Fibroblast of the aortic adventitia (primary cell): ENCODE measurements at places on chromosomes 7 and 10. TPM values are rescaled to one million over a fixed set of nuclear protein-coding genes. Genes with fewer than 3 reads are reported as not detected.

GRCh38 chr10:80410578-80411145 lies 2.3 kb downstream of the PRXL2A start:
- no peak for DNase-seq

GRCh38 chr7:142513178-142513955 lies 235.9 kb upstream of the PRSS1 start:
- no peak for DNase-seq

- no peak for DNase-seq
Measured at GRCh38 chr7:9189703-9190102, 756.3 kb downstream of the NXPH1 start.

DNA sequence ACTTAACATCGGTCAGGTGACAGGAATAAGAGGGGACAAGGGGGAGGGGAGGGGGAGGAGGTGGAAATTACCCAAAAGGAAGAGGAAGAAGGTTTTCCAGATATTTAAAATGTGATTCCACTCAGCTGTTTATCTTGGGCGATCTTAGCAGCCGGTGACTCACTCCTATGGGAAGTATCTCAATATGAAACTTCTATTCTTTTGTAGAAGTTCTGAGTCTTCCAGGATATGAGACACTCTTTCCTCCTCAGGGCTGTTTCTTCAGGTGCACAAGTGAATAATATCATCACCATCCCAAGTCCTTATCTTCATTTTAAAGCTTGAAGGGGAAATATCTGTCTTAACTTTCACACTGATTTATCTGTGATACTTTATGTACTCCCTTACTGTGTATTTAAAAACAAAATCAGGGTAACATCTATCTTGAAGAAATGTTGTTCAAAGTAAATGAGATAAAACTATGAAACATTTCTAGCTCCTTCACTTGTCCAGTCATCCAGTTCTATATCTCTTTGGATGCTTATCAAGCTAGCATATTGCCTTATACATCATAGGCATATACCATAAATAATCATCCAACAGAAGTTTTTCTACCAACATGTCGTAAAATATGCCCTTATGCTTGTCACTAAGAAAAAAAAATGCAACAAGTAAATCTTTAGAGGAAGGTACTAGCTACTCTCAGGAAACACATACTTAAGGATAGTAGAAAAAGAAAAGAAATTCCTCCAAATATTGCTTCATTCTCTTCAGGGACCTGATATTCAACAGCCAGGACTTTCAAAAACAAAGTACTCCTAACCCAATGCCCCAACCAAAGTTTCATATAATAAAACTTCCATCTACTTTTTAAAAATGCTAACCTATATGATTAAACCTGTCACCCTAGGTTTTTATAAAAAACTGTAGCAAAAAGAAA lies 13.7 kb downstream of the DOCK4 start:
- DNase-seq, result peak; percentile 68

DNA sequence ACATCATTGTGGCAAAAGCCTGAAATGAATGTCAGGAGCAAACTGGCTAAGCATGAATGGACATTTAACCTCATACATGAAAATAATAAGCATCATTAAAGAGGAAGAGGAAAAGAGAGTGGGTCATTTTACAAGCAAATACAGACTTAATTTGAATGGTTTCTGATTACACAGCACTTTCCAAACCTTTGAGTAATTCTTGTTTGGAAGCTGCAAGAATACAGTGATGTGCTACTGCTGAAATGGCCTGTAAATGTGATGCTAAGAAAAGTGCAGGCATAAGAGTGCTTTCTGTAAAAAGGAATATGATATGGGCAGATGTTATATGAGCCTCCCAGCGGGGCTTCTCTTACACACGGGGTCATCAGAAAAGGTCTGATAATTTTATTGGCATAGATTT lies 30.2 kb downstream of the TAS2R16 start:
- DNase-seq, result no peak

- no peak for DNase-seq
Measured at GRCh38 chr7:150852371-150852905, at the start of gene AOC1. Gene AOC1, plus strand, starts transcription at chr7:150852517. Its CDS starts 3,954 bp downstream, at chr7:150856471.

GRCh38 chr10:75779276-75779675 lies 347.9 kb downstream of the LRMDA start:
- peak; percentile 17 for DNase-seq

- DNase-seq, result no peak
Measured at GRCh38 chr10:101164020-101164419, 32.9 kb downstream of the TLX1 start.

DNA sequence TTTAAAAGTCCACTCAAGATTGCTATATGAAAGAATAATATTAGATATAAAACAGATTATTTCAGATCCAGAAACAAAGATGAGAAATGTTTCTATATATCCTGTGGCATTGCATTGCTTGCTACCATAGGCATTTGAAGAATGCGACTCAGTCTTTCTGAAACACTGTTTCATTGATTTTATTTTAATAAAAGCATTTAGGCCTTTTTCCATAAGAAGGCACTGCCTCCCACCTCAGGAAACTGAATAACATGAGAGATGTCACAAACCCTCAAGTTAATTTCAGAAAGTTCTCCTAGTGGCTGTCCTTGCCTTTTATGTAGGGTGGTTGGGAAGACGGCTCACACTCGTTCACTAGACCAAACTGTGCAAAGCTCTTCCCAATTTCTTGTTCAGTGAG lies 23.3 kb downstream of the PRPS1L1 start:
- DNase-seq, result peak; percentile 10

GRCh38 chr7:76280408-76280807 lies 22.1 kb upstream of the HSPB1 start:
- no peak for DNase-seq

DNA sequence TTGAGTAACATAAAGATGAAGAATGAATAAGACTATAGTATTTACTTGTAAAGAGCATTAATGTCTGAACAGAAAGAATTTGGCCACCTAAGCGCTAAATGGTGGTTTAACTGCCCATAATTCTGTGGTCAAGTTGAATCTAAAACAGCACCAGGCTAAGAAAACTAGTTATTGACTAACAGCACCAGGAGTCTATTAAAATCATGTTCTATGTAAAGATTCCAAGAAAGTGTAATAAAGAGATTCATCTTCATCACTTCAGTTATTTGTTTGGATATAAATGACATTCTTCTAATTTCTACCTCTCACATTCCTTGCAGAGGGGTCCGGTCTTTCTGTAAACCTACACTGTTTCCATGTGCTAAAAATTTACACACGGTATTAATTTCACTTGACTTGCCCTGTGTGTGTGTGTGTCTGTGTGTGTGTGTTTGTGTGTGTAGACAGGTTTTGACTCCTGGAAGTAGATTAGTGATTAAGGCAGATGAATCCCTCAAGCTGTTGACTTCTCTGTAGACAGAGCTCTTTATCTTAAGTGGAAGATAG lies 84.4 kb downstream of the KLF6 start:
- DNase-seq, result no peak

DNA sequence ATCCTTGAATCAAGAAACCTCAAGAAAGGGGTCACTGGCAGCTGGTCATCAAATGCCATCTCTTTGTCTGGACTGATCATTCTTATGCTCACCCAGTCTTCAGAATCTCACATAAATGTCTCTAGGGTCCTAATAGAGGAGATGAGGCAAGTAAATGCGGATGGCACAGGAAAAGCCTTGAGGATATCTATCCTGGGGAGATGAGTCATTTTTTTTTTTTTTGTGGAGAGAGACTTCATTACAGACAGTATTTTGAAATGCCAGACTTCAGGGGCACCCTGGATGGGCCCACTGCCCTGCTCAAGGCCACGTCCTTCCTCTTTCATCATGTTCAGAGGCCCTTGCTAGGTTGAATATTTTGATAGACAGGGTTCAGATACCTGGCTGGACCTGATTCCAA lies 19.5 kb upstream of the PLPP4 start:
- no peak for DNase-seq

DNA sequence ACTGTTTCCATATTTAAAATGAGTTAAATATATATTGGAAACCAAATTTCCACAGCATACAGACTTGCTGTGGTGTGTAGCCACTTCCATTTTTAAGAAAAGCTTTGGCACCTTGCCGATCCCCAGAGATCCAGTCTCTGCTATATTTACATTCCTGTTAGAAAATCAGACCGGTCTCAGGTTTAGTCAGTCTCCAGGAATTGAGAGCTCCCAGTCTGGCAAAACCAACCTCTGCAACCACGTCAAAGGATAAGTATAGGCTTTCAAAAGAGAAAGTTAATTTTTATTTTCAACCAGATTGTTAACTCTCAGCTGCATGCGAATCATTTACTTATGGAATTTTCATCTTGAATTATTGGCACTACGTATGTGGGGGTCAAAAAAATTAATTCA lies 28.2 kb downstream of the PUS7 start:
- DNase-seq, result peak; percentile 84

DNA sequence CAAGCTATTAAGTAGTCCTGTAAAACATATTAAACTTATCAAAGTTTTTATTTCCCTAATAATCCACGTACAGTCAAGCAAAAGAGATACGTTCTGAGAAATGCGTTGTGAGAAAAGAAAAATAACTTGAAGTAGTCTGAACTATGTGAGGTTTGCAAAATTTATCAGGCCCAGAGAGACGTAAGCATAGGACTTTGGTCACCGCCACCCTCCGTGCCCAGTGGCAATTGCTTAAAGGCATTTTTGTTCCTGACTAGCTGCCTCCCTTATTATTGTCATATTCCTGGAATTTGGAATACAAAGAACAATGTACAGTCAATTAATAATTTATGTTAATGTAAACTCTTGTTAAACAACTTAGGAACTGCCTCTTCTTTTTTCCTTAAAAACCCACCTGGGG lies 22.8 kb downstream of the HIBADH start:
- no peak for DNase-seq

DNA sequence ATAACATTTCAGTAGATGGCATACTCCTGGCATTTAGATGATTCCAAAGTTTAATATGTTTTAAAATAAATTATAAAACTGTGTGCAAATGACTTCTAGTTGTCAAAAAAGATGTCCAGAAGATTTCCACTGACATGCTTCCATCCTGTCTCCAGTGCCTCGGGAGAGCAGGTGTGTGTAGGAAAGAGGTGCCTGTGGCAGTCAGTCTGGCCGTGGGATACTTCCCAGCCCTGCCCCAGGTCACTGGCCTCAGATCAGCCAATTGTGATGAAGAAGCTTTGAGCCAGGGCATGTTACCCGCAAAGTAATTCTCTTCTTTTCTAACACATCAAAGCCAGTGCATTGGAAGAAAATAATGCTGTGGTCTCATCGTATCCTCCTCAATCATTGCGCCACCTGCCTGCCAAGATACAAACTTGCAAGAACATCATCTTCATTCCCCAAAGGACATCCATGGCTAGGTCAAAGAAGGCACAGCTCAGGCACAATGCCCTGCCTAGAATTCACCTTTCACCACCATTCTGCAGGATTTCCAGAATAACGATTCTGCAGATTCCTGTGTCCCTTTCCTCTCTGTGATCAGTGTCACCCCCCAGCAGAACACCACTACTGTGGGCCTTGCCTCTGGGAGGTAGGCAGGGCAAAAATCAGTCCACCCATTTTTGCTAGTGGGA lies 6.3 kb upstream of the KCNMA1 start:
- peak; percentile 78 for DNase-seq

DNA sequence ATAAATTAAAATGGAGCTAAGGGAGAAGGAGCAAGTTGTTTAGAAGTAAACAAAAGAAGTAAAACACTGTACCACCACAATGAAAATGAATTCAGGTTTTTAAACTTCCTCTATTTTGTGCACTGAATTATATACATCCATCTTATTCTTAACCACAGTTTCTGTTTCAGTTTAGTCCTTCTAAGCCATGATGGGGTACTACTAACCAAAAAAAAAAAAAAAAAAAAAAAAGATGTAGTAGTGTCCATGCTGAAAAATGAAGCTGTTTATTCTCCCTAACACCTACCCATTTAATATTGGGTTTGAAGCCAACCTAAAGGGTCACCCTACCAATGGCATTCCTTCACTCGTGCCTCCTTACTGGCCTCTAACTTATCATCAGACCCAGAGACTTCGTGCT lies 3.4 kb upstream of the BMPR1A start:
- DNase-seq, result no peak

DNA sequence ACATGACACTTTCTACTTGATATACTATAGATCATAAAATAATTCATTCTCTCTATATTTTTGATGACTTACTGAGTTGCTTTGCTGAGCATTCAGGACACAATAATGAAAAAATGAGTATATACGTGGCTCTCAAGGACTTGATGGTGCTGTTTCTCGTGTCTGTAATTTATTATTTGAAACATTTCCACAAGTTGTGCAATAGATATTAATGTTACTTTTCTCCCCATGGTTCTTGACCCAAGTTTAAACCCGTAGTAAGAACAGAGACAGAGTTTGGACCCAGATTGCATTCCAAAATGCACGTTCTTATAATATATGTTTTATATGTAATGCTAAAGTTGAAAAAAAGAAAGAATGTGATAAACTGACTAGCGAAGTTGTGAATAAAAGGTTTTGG lies 94.2 kb upstream of the FAM3C start:
- no peak for DNase-seq

- DNase-seq, result no peak
Measured at GRCh38 chr7:131482800-131483199, 73.6 kb downstream of the PODXL start.

DNA sequence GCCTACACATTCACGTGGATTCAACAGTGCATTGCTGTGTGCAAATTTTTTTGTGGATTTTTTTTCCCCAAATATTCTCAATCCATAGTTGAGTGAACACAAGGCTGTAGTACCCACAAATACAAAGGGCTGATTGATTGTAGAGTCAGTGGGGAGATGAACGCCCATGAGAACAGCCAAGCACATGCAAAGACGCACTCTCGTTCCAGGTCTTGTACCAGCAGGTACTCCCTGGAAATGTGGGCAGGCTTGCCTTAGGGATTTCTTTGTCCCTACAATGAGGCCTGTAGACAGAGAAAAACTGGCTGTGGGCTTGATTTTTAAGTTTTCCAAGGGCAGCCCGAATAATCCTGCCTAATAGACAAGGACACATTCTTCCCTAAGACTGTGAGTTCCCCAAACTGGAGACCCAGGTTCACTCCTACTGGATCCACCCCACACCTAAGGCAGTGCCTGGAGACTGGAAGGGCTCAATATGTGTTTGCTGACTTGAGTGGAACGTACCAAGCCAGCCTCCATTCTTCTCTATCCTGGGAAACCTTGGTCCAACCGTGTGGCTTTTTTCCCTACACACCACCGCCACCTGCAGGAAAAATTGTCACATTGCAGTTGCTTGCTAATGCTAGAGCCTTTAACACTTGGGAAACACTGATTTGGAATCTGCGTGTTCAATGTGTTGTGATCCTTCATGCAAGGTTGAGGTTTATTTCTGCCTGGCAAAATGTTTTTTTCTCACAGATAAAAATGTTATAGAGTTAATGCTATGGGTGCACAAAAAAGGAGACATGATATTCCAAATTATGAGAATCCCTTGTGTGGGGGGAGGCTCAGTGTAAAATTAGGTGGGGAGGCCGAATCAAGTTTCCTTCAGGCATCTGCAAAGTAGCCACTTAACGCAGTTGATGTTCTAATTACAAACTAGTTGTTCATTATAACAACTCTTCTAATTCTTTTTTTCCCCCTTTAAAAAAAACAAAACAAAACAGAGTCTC lies 49.3 kb downstream of the PPP1R17 start:
- DNase-seq, result peak; percentile 70

NUTM2E gene
- under 0.01 TPM in 1 of 2 replicates, not detected in the other for total RNA-seq

KEL gene
- total RNA-seq, result not detected in 2 replicates

HMX3 gene
- not detected in 2 replicates for total RNA-seq

GPR146 gene
- total RNA-seq, result 1.2 and 1.6 TPM in 2 replicates

DMBT1 gene
- under 0.01 and 0.08 TPM in 2 replicates for total RNA-seq

TMEM184A gene
- not detected in 2 replicates for total RNA-seq

DKK1 gene
- 51.7 and 123 TPM in 2 replicates for total RNA-seq

MIOS gene
- 30.9 and 46.6 TPM in 2 replicates for total RNA-seq

INMT gene
- total RNA-seq, result 2.5 and 219 TPM in 2 replicates

FAM25G gene
- total RNA-seq, result not detected in 2 replicates
